ENCODE measurements at places on chromosomes 5 and 9.

DNA sequence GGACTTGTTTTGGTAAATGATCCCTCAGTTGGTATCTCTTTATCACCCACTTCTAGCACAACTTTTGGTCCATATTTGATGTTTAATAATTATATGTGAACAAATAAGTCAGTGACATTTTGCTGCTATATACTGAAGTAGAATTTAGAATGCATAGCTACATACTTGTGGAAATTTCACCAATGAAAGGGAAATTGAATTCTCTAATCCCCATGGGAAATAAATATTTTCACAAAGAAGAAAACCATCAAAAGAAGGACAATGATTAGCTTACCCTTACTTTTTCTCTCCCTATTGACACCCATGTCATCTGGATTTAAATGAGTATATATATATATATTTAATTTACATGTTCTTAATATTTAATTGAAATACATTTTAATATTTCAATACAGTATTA lies 94.3 kb upstream of the DAB2 start:
- DNase-seq, result no peak

DNA sequence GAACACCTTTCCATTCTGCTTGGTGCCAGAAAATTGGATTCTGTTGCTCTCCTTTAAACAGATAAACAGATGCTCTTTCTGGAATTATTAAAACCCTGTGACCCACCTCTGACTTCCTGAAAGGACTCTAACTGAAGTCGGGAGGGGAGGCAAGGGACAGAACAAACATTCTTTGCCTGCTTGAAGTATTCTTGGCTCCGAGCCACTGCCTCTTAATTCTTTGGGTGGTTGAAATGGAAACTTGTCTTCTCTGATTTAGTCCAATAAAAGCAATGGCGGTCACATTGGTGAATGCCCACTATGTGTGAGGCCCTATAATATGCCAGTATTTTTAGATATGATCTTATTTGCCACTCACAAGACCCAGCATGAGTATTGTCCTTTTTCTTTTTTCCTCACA lies 236.8 kb downstream of the SLIT3 start:
- no peak for DNase-seq

DNA sequence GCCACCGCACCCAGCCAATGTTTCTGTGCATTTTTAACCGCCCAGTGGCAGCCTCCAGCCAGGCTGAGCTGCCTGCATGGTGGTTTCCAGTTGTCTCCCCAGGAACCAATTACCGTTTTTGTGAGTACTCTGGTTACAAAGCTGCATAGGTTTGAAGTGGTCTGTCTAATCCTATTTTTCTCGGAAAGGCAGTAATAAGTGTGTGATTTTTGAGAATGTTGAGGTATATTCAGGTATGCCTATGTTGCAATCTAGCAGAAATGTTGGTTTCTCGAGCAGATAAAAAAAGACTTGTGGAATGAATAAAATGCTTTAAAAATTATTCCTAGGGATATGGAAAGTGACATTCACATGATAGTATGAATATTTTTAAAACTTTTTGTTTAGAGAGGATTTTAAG lies 41.5 kb upstream of the ANKH start:
- no peak for DNase-seq

DNA sequence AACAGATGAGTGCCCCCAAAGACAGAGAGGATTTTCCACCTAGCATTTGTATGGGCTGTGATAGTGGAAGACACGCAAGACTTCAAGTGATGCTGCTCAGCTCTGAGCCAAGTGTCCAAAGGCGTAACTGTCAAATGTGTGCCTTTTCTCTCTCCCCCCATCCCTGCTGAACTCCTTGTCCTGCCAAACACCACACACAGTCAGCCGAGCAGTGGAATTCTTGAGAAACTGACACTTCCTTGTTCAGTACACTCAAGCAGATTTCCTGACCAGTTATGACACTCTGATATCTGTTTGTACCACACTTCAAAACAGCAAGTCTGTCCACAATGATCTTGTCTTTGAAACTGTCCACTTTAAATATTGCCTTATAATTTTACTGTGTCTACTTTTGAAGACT lies 166.4 kb downstream of the PIK3R1 start:
- DNase-seq, result no peak

DNA sequence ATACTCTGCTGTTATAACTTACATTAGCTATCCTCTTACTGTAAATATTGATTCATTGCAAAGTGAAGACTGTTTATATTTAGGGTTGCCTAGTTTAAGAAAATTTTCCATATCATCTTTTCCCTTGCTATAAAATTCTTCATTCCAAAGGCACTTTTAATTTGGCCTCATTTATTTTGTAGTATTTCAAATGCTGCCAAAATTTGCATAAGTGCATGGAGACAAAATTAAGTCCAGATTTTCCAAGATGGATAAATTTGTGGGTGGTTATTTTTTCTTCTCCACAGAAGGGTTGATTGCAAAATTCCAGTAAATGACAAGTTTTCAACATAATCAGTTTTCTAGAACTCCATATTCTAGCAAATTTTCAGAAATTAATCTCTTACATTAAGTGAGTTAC lies 141.5 kb upstream of the MTAP start:
- DNase-seq, result no peak

DNA sequence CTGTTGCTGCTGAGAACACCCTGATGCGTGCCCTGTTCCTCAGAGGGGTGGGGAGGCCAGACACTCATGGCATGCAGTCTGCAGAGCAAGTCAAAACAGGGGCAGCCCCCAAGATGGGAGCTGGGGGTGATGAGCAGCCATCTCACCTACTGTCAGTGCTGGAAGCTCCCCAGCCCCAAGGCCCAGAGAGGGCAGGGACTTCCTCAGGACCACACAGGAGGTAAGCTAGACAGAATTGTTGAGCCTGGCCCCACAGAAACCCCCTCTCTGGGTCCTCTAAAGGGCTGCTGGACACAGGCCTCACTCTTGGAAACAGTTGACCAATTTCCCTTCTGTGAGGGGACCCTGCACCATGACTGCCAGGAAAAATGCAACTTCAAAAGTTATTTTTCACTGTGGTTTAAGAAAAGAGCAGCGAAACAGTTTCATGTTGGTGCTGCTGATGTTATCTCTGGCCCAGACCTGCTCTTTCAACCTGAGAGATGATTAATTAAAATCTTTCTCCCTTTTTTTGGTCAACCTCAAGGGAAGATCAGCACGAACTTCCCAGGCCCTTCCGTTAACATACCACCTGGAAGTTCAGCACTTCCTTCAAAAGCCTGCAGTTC lies 9.6 kb downstream of the CSF2 start:
- no peak for DNase-seq

- no peak for DNase-seq
Measured at GRCh38 chr5:120678279-120678678, 214.2 kb downstream of the PRR16 start.

DNA sequence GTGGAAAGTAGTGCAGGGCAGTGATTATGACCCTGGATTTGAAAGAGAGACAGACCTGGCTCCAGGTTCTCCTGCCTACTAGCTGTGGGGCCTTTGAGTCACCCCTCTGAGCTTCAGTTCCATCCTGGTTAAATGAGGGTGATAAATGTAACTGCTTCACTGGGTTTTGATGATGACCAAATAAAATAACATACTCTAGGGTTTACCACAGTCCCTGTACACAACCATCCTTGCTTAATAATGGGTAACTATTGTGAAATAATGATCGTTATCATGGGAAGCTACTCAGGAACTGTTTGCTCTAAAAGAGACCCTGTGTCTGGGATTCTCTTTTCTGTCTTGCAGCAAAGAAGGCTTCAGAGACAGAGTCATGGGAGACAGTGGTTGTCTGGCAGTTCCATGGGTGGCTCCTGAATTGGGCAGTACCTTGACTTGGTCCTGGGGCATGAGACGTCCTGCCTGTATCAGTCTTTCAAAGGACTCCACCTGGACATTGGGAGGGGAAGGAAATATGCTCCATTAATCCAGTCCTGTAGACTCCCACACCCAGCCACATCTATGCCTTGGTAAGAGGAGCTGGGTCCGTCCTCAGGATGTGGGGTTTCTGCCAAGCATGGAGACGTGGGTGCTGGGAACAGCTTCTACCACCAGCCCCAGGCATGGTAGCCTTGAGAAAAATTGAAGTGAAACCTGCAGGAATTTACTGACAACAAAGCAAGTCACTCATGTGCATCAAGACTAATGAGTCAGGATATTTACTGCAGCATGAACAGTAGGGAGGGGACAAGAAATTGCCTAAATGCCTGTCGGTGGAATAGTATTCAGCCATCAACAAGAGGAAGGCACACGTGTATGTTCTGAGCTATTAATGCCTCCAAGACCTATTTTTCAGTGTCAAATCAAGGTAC lies 23.4 kb downstream of the AKNA start:
- DNase-seq, result no peak

GRCh38 chr9:122020398-122020797 lies 72.7 kb downstream of the TTLL11 start:
- DNase-seq, result no peak

DNA sequence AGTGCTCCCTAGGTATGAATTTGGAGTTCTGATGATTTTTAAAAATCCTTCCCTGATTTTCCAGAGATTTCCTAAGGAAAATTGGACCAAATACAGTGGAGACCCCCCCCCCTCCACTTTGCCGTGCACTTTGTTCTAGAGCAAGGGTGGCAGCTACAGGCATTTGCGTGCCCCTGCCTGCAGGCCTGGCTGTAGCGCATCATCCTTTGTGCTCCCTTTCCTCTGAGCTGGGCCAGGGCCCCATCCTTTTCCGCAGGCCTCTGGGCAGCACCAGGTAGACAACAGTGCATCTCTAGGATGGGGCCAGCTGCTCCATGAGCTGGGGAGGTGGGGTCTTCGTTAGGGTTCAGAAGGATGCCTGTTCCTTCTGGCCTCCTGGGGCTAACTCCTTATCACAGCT lies 39.6 kb downstream of the TRIO start:
- DNase-seq, result no peak

- no peak for DNase-seq
Measured at GRCh38 chr5:138468133-138468965, 3.1 kb downstream of the EGR1 start.

DNA sequence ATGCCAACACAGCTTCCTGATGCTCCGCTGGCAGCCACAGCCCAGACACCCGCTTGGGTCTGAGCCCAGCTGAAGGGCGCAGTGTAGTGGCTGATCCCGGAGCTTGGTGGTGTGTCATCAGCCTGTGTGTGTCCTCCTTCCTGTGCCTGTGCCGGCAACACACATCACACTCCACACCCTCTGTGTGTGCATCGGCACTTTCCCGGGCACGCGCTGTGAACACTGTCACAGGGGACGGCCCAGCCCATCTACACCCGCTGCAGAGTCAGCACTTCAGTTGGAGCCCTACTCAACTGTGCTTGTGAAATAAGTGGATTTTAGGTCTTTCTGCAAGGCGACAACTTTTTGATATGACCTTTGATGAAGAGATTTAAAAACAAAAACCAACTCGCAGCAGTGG lies 189.4 kb downstream of the IRX2 start:
- DNase-seq, result no peak

DNA sequence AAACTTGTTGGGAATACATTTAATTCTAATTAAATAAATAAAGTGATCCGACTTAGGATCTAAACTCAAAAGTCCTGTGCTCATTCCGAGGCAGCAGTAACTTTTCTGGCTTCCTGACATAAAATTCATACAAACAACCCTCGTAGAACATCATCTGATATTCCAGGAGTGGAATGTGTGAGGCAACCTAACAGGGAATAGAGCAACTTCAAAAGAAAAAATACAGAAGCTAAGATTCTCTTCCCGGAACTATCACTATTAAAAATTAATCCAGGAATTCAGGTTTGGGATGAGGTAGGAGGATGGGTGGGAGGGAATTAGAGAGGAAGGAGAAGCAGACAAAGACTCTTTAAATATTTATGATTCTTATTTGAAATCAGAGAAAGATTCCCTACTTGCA lies 32.9 kb upstream of the TRIO start:
- DNase-seq, result no peak

DNA sequence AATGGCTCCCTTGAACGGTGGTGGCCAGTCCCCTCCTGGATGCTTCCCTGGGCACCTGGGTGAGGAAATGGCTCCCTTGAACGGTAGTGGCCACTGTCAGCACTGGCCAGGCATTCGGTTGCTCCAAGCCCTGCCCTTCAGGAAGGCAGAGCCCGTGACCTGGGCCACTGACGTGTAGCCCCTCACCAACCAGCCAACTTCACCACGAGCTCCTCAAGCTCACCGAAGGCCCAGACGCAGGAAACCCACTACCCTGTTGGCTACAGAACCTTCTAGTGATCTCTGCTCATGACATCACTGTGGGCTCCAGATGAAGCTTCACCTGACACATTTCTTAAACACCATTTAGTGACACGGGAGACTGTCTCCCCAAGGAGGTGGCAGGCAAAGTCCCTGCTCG lies 9.2 kb downstream of the SLC6A3 start:
- no peak for DNase-seq

GRCh38 chr9:130858739-130859705 lies 24.0 kb downstream of the ABL1 start:
- DNase-seq, result no peak

DNA sequence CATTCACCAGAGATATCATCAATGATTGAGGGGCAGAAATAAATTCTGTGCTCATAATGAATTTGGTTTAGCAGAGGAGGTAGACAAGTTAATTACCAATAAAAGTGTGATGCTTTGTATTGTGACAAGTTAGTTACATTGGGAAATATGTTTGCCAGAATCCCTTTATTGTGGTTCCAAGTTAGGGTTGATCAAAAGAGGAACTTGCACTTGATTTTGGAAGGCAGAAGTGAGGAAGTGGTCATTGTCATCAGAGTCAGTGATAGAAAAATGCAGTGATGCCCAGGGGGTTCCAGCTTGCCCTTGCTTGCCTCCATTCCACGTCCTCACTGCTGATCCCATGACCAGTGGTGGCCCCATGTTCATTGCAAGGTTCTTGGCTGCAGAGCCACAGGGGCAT lies 69.7 kb downstream of the SVEP1 start:
- DNase-seq, result no peak

DNA sequence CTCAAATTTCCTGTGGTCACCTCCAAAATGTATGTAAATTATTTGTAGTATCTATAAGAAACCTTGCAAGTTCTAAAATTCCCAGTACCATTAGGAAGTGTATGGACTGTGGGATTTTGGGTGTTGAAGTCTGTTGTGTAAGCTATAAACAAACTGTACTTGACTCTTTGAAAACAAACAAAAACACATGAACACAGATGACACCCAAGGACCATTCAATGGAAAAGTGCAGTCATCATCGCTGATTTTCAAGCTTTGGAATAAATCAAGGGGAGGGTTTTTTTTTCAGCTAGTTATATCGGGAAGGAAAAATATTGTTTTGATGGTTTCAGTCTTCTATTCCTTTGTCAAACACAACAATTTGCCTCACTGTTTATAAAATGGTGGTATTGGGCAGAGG lies 49.6 kb downstream of the ELL2 start:
- DNase-seq, result no peak

DNA sequence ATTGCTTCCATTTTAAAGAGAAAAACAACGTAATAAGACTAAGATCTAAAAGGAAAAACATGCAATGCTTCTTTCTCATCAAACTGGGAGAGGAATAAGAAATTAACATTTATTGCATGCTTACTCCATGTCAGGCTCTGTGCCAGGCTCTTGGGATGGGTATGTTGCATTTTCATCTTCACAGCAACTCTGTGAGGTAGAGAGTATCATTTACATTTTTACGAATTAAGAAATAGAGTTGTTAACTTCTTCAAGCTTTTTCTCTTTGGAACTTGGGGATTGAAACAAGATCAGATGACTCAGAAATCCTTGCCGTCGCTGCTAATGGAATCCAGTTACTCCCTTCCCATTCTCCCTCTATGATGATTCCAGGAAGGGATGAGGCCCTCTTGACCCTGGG lies 39.5 kb downstream of the PDE8B start:
- DNase-seq, result no peak

GRCh38 chr5:1167361-1167727 lies 34.1 kb upstream of the SLC6A19 start:
- no peak for DNase-seq

GRCh38 chr5:57338068-57338867 lies 144.3 kb downstream of the ACTBL2 start:
- DNase-seq, result no peak
